ENCODE measurements at places on chromosomes 3 and 15. TPM values are rescaled to one million over a fixed set of nuclear protein-coding genes. Genes with fewer than 3 reads are reported as not detected.

IL20RB gene
- total RNA-seq: 1.3 TPM

DNA sequence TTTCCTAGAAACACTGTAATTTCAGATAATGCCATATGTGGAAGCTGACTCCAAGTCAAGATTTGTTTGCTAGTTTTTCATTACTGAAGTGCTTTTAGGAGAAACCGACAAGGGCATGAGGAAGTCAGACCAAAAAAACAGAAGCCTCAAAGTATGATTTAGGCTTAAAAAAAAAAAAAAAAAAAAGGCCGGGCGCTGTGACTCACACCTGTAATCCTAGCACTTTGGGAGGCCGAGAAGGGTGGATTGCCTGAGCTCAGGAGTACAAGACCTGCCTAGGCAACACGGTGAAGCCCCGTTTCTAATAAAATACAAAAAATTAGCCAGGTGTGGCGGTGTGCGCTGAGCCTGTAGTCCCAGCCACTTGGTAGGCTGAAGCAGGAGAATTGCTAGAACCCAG is 11.6 kb downstream of the RPL15 start:
- H3K4me3 ChIP-seq: no peak overlapping the region
- H3K27ac ChIP-seq: no peak overlapping the region
- peaks cover 3% of the 10 kb centered on the region for H3K4me1 ChIP-seq
- DNase-seq: no peak

DNA sequence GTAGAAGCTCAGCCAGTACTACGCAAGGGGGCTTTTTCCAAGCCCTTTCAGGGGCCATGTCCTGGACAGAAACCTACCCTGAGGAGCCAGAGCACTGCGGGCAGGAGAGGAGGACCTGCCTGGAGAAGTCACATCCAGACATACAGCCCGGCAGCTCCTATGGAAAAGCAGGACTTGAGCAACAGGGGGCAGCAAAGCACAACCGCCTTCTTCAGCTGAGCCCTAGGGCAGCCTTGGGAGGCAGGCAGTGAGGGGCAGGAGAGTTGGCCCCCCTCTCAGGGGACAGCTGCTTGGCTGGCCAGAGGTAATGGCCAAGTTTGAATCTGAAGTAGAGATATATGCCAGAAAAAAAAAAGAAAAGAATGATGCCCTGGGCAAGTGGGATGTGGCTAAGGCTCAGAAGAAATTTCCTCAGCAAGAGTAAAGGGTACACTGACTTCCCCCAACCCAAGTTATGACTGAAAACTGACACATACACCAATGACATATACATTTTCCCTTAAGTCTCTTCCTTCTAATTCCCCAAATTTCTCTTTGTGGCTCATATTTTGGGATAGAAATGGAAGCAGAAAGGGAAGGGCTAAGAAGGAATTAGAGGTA is 56.9 kb downstream of the CYP19A1 start:
- H3K4me1 ChIP-seq: peaks cover 19% of the 10 kb centered on the region
- no peak for DNase-seq
- no peak overlapping the region for H3K4me3 ChIP-seq
- H3K27me3 ChIP-seq: peaks cover 19% of the 10 kb centered on the region
- peak overlapping the region; percentile 14 for H3K27ac ChIP-seq

DNA sequence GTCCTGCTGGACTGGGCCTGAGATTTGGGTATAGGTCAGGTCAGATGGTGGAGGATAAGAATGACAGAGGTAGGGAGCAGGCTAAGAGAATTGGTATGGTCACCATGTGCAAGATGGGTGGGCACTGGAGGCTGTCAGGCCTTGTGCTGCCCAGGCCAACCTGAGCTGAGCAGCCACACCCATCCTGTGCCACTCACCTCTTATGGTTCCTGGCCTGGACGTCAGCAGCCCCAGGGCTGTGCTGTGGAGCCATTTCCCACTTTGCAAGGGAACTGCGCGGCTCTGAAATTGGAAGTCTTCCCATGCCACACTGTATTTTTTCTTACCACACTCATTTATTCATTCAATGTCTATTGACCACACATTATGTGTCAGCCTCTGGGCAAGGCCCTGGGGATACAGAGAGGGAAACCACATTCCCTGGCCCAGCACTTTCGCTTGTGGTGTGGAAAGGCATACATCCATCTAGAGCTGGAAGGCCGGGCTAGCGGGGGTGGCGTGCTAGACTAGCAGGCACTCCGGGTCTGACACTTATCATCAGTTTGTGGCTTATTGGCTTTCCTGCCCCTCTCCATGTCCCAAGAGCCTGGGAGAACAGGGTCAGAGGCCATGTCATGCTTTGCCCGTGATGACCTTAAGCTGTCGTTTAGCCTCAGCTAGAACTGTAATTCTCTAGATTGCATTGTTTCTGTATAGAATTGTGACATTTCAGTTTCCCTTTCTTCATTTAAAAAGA is 51.1 kb upstream of the POLG start:
- no peaks in the 10 kb centered on the region for H3K4me1 ChIP-seq
- H3K27ac ChIP-seq: no peak overlapping the region
- no peak overlapping the region for H3K4me3 ChIP-seq
- H3K27me3 ChIP-seq: peaks cover 39% of the 10 kb centered on the region
- H3K36me3 ChIP-seq: no peaks in the 10 kb centered on the region
- no peak for DNase-seq

DNA sequence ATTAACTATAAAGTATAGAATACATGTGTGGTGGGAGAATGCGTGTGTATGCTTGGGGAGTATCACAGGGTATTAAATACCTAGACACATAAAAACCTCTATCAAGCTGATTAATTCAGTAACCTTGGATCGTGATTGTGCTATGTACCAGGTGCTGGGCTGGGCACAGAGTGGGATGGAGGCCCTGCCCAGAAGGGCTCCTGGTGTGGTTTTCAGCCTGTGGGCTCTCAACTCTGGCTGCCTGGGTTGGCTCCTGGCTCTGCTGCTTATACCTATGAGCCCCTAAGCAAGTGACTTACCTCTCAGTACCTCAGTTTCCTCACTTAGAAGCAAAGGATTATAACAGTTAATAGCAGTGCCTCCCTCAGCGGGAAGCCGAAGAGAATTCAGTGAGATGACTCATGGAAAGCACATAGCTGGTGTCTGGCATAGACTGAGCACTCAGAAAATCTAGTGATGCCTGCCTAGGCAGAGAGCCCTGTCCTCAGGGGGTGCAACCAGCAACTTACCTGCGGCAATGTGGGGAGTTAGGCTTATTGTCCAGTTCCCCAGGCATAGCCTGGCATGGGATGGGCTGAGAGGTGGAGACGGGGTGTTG is 90.6 kb upstream of the MYZAP start:
- H3K4me1 ChIP-seq: no peaks in the 10 kb centered on the region
- DNase-seq: no peak
- H3K27ac ChIP-seq: no peak overlapping the region
- no peaks in the 10 kb centered on the region for H3K27me3 ChIP-seq
- H3K4me3 ChIP-seq: no peak overlapping the region

RHOV gene
- total RNA-seq: 0.80 TPM

CD47 gene
- 146 TPM for total RNA-seq

XXYLT1 gene
- 16.1 TPM for total RNA-seq

DNA sequence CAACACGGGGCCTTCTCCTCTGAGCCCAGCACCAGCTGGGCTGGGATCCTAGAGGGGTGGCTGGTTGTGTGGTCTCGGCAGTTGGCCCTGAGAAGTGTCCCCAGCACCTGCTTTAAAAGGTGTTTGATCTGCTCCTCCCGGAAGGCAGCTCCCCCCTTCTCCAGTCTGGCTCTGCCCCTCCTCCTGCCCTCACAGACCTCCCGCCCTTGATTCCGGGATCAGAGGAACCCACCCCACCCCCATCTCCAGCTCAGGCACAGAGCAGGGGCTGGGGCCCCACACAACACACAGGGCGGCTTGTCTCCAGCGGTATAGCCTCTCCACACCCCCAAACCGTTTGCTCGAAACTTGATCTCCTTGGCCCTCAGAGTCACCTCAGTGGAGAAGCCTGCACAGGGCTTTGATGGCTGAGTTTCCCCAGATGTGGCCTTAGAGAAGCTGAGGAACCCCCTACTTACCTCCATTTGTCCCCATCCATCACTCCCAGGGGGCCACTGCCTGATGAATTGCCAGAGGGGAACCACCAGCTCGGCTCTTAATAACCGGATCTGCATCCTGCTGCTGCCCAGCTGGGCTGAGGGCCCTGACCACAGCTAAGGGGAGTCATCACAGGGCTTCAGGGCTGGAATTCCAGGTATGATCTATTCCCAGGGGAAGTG is 6.4 kb upstream of the STRA6 start:
- peaks cover 10% of the 10 kb centered on the region for H3K27me3 ChIP-seq
- no peaks in the 10 kb centered on the region for H3K4me1 ChIP-seq
- no peak overlapping the region for H3K4me3 ChIP-seq
- H3K36me3 ChIP-seq: no peaks in the 10 kb centered on the region
- H3K27ac ChIP-seq: no peak overlapping the region

DNA sequence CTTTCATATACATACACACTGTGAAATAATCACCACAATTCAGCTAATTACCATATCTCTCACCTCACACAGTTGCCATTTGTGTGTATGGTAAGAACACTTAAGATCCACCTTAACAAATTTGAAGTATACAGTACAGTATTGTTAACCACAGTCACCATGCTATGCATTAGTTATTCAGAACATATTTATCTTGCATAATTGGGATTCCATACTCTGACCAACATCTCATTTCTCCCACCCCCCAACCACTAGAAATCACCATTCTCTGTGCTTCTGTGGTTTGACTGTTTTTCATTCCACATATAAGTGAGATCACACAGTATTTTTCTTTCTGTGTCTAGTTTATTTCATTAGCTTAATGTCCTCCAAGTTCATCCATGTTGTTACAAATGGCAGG is 247.7 kb upstream of the CTNNB1 start:
- H3K36me3 ChIP-seq: no peaks in the 10 kb centered on the region
- H3K27me3 ChIP-seq: no peaks in the 10 kb centered on the region
- H3K27ac ChIP-seq: no peak overlapping the region

- H3K36me3 ChIP-seq: no peaks in the 10 kb centered on the region
- no peak overlapping the region for H3K4me3 ChIP-seq
- no peak overlapping the region for H3K27ac ChIP-seq
- DNase-seq: no peak
- H3K27me3 ChIP-seq: peaks cover 11% of the 10 kb centered on the region
- no peaks in the 10 kb centered on the region for H3K4me1 ChIP-seq
These were observed 37.3 kb downstream of the TM6SF1 start for GRCh38 chr15:83144771-83145170.

DUOXA2 gene
- total RNA-seq: not detected

ZPLD1 gene
- not detected for total RNA-seq

- H3K4me3 ChIP-seq: no peak overlapping the region
- no peak overlapping the region for H3K27ac ChIP-seq
- H3K36me3 ChIP-seq: no peaks in the 10 kb centered on the region
- H3K27me3 ChIP-seq: peaks cover 7% of the 10 kb centered on the region
- DNase-seq: no peak
These were observed 80.9 kb downstream of the NECTIN3 start for GRCh38 chr3:111152496-111152895.

DNA sequence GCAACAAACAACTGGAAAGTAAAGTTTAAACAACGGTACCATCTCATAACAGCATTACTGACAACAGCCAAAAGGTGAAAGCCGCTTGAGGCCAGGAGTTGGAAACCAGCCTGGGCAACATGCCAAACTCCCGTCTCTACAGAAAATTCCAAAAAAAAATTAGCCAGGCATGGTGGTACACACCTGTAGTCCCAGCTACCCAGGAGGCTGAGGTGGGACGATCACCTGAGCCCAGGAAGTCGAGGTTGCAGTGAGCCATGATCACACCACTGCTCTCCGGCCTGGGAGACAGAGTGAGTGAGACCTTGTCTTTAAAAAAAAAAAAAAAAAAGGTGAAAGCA is 4.4 kb downstream of the TNK2 start:
- H3K36me3 ChIP-seq: peaks cover 50% of the 10 kb centered on the region
- peaks cover 69% of the 10 kb centered on the region for H3K4me1 ChIP-seq
- no peak for DNase-seq
- H3K4me3 ChIP-seq: no peak overlapping the region
- no peaks in the 10 kb centered on the region for H3K27me3 ChIP-seq

- H3K27ac ChIP-seq: no peak overlapping the region
- peaks cover 3% of the 10 kb centered on the region for H3K4me1 ChIP-seq
- H3K4me3 ChIP-seq: no peak overlapping the region
- no peaks in the 10 kb centered on the region for H3K27me3 ChIP-seq
- no peak for DNase-seq
These were observed 55.1 kb downstream of the WDR76 start for GRCh38 chr15:43881944-43882343.

GRCh38 chr3:53846134-53846850 is at the start of the genes CHDH and IL17RB:
CHDH (minus strand) TSS chr3:53846419; CDS start chr3:53824008, 22,411 bp downstream.
IL17RB (plus strand) TSS chr3:53846568; CDS start chr3:53846589, 21 bp downstream.
- H3K4me1 ChIP-seq: peaks cover 22% of the 10 kb centered on the region
- peak; percentile 37 for DNase-seq
- peaks cover 50% of the 10 kb centered on the region for H3K27me3 ChIP-seq
- peaks cover 14% of the 10 kb centered on the region for H3K36me3 ChIP-seq

All from activated T-helper 2 cell treated with anti-CD3 and anti-CD28 coated beads, Interferon-gamma antibody, Interleukin-2, Interleukin-4, amounts not matched to agents 10 μg/mL and 5 μg/mL and 100 μg/mL, durations not matched to agents 14 hours and 24 hours and 36 hours (primary cell).